ENCODE measurements at places on chromosomes 6 and 20. TPM values are rescaled to one million over a fixed set of nuclear protein-coding genes. Genes with fewer than 3 reads are reported as not detected.

DNA sequence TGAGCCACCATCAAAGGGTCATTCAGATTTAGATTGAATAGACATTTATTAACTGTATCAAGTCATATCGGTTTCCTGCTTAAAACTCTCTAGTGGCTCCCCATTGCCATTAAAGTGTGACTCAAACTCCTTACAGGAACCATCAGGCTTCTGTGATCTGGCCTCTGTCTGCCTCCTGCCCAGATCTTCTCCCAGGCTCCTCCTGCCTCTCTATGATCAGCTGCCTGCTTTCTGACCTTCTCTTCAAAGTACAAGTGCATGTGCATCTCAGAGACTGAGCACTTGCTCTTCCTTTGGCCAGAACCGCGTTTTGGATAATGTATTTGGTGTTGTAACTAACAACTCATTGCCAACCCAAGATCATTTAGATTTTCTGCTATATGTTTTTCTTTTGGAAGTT is 52.7 kb downstream of the IL20RA start:
- H3K36me3 ChIP-seq, result no peaks in the 10 kb centered on the region
- no peak overlapping the region for H3K27ac ChIP-seq
- peaks cover 34% of the 10 kb centered on the region for H3K27me3 ChIP-seq

Gene TCP11
- not detected for total RNA-seq

Gene RUNX2
- total RNA-seq, result 0.20 TPM

GRCh38 chr6:28542440-28543296 is 17.0 kb downstream of the GPX5 start:
- no peaks in the 10 kb centered on the region for H3K36me3 ChIP-seq
- DNase-seq, result no peak
- no peaks in the 10 kb centered on the region for H3K4me1 ChIP-seq
- peaks cover 3% of the 10 kb centered on the region for H3K27me3 ChIP-seq

- H3K27me3 ChIP-seq, result no peaks in the 10 kb centered on the region
- peaks cover 3% of the 10 kb centered on the region for H3K4me1 ChIP-seq
- H3K27ac ChIP-seq, result no peak overlapping the region
Measured at GRCh38 chr6:105263685-105264610, 84.1 kb upstream of the POPDC3 start.

Gene MEI4
- total RNA-seq, result not detected

- peak within 1 kb of the TSS; percentile 97 for H3K4me3 ChIP-seq
- H3K27ac ChIP-seq, result peak within 1 kb of the TSS; percentile 95
- peak; percentile 93 for DNase-seq
Measured at GRCh38 chr6:105402939-105403935, at the start of gene PREP. Gene PREP, minus strand, starts transcription at chr6:105403082. Its CDS starts 191 bp downstream, at chr6:105402891.

DNA sequence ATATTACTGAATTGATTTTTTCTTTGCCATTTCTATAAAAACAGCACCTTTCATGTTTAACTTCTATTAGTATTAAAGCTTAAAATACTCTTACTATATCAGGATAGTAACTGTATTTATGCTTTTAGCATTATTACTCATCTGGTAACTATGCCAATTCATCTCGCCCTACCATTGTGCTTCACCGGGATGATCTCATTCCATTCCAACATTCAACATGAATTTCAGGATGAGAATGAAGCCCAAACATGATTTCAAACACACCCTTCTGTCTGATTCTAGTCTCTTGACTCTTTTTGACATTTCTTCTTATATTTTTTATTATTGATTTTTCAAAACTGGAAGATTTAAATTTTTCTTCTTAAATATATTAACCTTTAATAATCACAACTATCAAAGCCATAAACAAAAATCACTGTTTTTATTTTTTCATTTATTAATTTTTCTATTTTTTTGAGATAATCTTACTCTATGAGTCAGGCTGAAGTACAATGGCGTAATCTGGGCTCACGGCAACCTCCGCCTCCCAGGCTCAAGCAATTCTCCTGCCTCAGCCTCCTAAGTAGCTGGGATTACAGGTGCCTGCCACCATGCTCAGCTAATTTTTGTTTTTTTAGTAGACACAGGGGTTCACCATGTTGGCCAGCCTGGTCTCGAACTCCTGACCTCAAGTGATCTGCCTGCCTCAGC is 46.7 kb downstream of the GJA1 start:
- no peak for DNase-seq
- no peak overlapping the region for H3K4me3 ChIP-seq
- H3K4me1 ChIP-seq, result no peaks in the 10 kb centered on the region
- H3K27ac ChIP-seq, result no peak overlapping the region

DNA sequence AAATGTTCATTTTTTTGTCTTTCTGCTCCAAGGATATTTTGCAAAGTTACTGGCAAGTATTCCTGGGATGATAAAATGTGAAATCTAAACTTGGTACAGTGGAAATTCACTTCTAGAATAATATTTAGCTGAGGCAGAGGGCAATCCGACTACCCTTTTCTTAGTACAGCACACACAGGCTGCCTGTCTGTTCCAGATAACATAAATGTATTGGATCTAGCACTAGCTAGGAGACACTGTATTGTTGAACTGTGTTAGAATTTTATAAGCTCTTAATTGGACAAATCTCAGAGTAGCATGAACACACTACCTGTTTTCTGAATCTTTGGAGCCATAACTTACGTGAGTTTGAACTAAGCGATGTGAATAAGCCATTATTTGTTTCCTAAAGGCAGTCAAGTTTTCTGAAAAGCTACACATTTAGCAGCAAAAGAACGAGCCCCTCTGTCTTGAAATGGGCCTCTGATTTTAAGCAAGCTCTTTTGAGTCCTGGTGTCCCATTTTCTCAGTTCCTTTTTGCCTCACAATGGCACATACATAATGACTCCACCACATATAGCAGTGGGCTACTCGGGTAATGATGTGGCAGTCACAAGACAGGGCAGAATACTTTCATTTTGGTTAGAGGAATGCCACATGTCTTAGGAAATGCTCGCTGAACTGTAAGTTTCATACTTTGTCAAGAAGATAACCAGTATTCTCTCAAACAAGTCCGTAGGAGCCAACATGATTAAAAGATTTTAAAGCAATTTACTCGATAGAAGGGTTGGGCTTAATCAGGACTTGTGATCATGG is 116.5 kb upstream of the ESR1 start:
- peaks cover 3% of the 10 kb centered on the region for H3K4me1 ChIP-seq
- DNase-seq, result no peak
- H3K4me3 ChIP-seq, result peak overlapping the region; percentile 63
- no peaks in the 10 kb centered on the region for H3K36me3 ChIP-seq

GRCh38 chr20:1468117-1468624 is 1.5 kb upstream of the NSFL1C start:
- no peaks in the 10 kb centered on the region for H3K27me3 ChIP-seq
- H3K27ac ChIP-seq, result no peak overlapping the region
- no peak overlapping the region for H3K4me3 ChIP-seq

Gene ATP6V1G2
- total RNA-seq, result 0.69 TPM

GRCh38 chr6:93985953-93986352 is 566.6 kb upstream of the EPHA7 start:
- no peak overlapping the region for H3K27ac ChIP-seq
- no peak overlapping the region for H3K4me3 ChIP-seq
- DNase-seq, result no peak
- H3K36me3 ChIP-seq, result no peaks in the 10 kb centered on the region
- no peaks in the 10 kb centered on the region for H3K27me3 ChIP-seq

Gene TMEM244
- not detected for total RNA-seq

GRCh38 chr20:58839991-58840747 is 10.5 kb downstream of the GNAS-AS1 start:
- peaks cover 5% of the 10 kb centered on the region for H3K27me3 ChIP-seq
- no peak overlapping the region for H3K27ac ChIP-seq
- H3K4me3 ChIP-seq, result peak overlapping the region; percentile 52

GRCh38 chr20:4922186-4922585 is 79.1 kb downstream of the SLC23A2 start:
- H3K4me1 ChIP-seq, result no peaks in the 10 kb centered on the region
- no peaks in the 10 kb centered on the region for H3K27me3 ChIP-seq
- no peak overlapping the region for H3K27ac ChIP-seq
- H3K36me3 ChIP-seq, result no peaks in the 10 kb centered on the region
- no peak overlapping the region for H3K4me3 ChIP-seq
- DNase-seq, result no peak

GRCh38 chr6:121516331-121516730 is 80.9 kb downstream of the GJA1 start:
- no peaks in the 10 kb centered on the region for H3K36me3 ChIP-seq
- no peaks in the 10 kb centered on the region for H3K4me1 ChIP-seq
- H3K4me3 ChIP-seq, result no peak overlapping the region
- no peaks in the 10 kb centered on the region for H3K27me3 ChIP-seq
- no peak overlapping the region for H3K27ac ChIP-seq
- no peak for DNase-seq

DNA sequence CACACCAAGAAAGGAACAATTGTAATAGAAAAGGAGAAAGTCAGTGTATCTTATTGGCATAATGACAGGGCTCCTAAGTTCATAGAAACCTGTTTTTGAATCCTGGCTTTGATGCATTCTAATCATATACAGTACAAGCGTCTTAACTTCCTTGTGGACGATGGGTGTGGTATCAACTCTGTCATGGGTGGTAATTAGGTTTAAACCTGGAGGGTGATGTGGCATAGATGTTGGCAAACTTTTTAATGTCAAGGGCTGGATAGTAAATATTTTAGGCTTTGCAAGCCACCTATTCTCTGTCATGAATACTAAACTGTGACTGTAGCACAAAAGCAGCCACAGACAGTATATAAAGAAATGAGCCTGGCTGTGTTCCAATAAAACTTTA is 138.7 kb upstream of the EDN1 start:
- no peak overlapping the region for H3K4me3 ChIP-seq
- H3K27ac ChIP-seq, result no peak overlapping the region
- no peaks in the 10 kb centered on the region for H3K36me3 ChIP-seq
- no peaks in the 10 kb centered on the region for H3K27me3 ChIP-seq

Gene TMEM14B
- 89.1 TPM for total RNA-seq

Gene GRIK2
- total RNA-seq, result 2.9 TPM

GRCh38 chr20:58908221-58908620 is 55.7 kb downstream of the GNAS start:
- peaks cover 77% of the 10 kb centered on the region for H3K36me3 ChIP-seq
- H3K27me3 ChIP-seq, result no peaks in the 10 kb centered on the region

Gene IMPG1
- not detected for total RNA-seq

GRCh38 chr6:4482461-4482860 is 293.7 kb upstream of the CDYL start:
- H3K27ac ChIP-seq, result no peak overlapping the region
- DNase-seq, result no peak
- H3K4me3 ChIP-seq, result no peak overlapping the region
- no peaks in the 10 kb centered on the region for H3K36me3 ChIP-seq
- no peaks in the 10 kb centered on the region for H3K27me3 ChIP-seq
- H3K4me1 ChIP-seq, result no peaks in the 10 kb centered on the region

- peaks cover 21% of the 10 kb centered on the region for H3K36me3 ChIP-seq
- peak within 1 kb of the TSS; percentile 86 for H3K4me3 ChIP-seq
- peak within 1 kb of the TSS; percentile 89 for H3K27ac ChIP-seq
- H3K4me1 ChIP-seq, result peaks cover 47% of the 10 kb centered on the region
Measured at GRCh38 chr20:50957798-50958614, at the start of gene DPM1. Gene DPM1, minus strand, starts transcription at chr20:50958532. Its CDS starts 9 bp downstream, at chr20:50958523.

DNA sequence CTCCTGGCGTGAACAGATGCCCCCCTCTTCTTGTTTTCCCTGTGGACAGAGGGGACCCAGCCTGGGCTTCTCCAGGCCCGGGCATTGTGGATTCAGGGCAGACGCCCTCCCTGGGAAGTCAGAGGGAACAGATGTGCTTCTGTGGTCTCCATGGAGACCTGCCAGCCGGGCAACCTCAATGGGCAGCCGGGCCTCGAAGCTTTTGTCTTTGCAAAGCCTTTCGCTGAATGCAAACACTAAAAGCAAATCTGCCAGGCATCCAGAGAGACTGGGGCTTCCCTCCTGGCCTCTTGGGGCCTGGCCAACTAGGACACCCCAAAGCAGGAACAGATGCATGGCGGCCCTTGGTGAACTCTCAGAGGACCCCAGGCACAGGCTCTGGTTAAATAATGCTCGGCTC is 370.0 kb upstream of the SULF2 start:
- no peak for DNase-seq
- H3K36me3 ChIP-seq, result no peaks in the 10 kb centered on the region
- H3K4me3 ChIP-seq, result no peak overlapping the region
- H3K4me1 ChIP-seq, result no peaks in the 10 kb centered on the region
- H3K27me3 ChIP-seq, result no peaks in the 10 kb centered on the region

- peaks cover 34% of the 10 kb centered on the region for H3K4me1 ChIP-seq
- no peak for DNase-seq
- no peaks in the 10 kb centered on the region for H3K36me3 ChIP-seq
- H3K27ac ChIP-seq, result no peak within 1 kb of the TSS
- no peaks in the 10 kb centered on the region for H3K27me3 ChIP-seq
Measured at GRCh38 chr6:166586424-166587156, at the start of gene RAMACL. Gene RAMACL, minus strand, starts transcription at chr6:166586678. Its CDS starts 201 bp downstream, at chr6:166586477.

DNA sequence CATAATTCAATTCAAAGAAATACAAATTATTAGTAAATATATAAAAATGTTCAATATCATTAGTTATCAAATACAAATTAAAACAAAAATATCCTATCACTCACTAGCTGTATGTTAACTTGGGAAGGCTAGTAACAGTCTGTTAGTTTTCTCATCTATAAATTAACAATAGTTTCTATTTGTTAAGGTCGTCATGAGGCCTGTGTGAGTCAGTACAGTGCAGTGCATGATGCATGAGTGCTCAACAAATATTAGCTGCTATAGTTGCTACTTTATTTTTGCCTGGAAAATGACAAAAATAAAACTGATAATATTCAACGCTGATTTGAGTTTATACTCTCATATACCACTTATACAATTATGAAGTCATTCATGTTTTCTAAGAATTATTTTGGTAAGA is 401.6 kb upstream of the RUNX2 start:
- no peaks in the 10 kb centered on the region for H3K27me3 ChIP-seq
- H3K27ac ChIP-seq, result no peak overlapping the region
- H3K4me3 ChIP-seq, result no peak overlapping the region
- no peaks in the 10 kb centered on the region for H3K4me1 ChIP-seq
- no peak for DNase-seq

Gene SLC32A1
- total RNA-seq, result not detected

Gene GHRH
- total RNA-seq, result not detected

Gene CTAGE9
- total RNA-seq, result not detected

- H3K4me1 ChIP-seq, result no peaks in the 10 kb centered on the region
- no peak overlapping the region for H3K4me3 ChIP-seq
- no peak for DNase-seq
- no peaks in the 10 kb centered on the region for H3K27me3 ChIP-seq
Measured at GRCh38 chr20:11716239-11716944, 201.3 kb upstream of the BTBD3 start.

Gene TPD52L1
- total RNA-seq, result 124 TPM

Gene C2
- 5.5 TPM for total RNA-seq

DNA sequence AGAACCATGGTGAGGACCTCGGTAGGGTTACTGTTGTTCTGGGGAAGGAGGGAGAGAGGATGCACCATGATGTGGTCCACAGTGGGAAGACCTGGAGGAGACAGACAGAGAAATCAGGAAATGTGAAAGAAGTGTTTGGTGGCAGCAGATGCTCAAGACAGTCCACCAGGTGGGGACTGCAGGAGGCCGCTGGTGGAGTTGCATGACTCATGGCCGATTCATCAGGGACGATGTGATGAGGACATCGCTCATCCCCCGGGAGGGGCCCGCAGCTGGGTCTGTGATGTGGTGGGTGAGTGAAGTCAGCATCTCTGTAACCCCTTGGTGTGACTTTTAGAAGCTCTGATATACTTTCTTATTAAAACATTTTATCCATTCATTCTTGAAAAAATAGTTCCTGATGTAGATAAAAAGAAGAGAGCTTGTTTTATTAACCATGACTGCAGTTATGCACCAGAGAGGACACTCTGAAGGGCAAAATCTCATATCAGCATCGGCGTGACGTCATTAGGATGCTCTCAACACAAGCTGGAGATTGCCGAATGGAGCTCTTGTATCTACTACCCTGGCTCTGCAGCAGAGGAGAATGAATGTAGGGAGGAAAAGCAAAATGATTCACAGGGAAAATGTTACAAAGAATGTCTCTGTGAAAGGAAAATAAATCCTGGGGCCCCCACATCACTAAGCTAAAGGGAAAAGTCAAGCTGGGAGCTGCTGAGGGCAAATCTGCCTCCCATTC is 71.2 kb downstream of the RAMACL start:
- H3K27me3 ChIP-seq, result no peaks in the 10 kb centered on the region
- no peak overlapping the region for H3K27ac ChIP-seq
- DNase-seq, result peak; percentile 69
- H3K4me3 ChIP-seq, result no peak overlapping the region

Gene ABCF1
- 93.2 TPM for total RNA-seq

Gene IL17A
- total RNA-seq, result not detected

Data from psoas muscle (tissue), 8 donors.